ENCODE measurements at places on chromosomes 4 and X.

DNA sequence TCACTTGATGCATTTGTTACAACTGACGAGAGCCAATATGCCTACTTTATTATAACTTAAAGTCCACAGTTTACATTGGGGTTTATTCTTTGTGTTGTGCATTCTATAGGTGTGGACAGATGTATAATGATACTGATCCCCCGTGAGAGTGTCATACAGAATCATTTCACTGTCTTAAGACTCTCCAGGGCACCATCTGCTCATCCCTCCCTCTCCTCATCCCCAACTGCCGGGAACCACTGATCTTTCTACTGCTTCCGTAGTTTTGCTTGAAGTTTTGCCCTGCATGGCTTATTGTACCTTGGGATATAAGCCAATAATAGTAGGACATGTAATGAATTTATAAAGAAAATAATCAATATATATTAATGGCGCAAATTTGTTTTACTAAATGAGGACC lies 137.8 kb upstream of the MSX1 start:
- DNase-seq = no peak

DNA sequence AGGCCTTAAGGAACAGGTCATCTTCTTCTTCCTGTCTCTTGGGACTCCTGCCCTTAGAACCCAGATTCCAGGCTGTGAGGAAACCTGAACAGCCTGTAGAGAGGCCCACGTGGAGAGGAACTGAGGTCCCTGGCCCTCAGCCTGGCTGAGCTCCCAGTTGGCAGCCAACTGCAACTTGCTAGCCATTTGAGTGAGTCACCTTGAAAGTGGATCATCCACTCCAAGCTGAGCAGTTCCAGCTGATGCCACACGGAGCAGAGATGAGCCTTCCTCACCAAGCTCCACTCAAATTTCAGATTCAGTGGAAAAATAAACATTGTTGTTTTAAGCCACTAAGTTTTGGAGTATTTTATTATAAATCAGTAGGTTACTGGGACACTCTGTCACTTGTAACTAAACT lies 392.5 kb downstream of the BCOR start:
- peak; percentile 79 for DNase-seq

DNA sequence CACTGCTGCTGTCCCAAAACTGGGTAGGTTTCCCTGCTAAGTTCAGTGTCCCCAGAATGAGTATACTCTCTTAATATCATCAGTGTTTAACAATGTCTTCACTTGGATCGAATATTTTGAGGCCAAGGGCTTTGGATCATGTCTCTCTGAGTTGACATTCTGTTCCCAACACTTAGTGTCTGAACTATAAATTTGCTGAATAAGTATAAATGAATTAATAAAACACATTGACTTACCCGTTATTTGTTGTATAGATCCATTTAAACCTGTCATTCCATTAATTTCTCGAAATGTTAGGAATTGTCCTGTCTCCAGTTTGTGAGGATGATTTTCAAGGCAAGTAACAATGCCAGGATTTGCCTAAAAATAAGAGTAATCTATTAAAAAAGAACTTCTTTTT lies 32.6 kb downstream of the UBA6 start:
- DNase-seq = no peak

- DNase-seq = no peak
These were observed 221.6 kb upstream of the LCORL start for GRCh38 chr4:18242919-18243693.

GRCh38 chr4:108941904-108942430 lies 179.1 kb upstream of the ETNPPL start:
- DNase-seq = peak; percentile 57

GRCh38 chrX:25022499-25023325 lies 6.9 kb upstream of the ARX start:
- DNase-seq = no peak

GRCh38 chr4:5199912-5200311 lies 148.6 kb downstream of the STK32B start:
- DNase-seq = no peak

GRCh38 chrX:12894074-12895030 lies 12.1 kb upstream of the TLR8 start:
- DNase-seq = peak; percentile 52

GRCh38 chrX:55742649-55743048 lies 25.1 kb downstream of the RRAGB start:
- no peak for DNase-seq

GRCh38 chr4:3037957-3038461 lies 36.3 kb downstream of the HTT-AS start:
- DNase-seq = peak; percentile 63

DNA sequence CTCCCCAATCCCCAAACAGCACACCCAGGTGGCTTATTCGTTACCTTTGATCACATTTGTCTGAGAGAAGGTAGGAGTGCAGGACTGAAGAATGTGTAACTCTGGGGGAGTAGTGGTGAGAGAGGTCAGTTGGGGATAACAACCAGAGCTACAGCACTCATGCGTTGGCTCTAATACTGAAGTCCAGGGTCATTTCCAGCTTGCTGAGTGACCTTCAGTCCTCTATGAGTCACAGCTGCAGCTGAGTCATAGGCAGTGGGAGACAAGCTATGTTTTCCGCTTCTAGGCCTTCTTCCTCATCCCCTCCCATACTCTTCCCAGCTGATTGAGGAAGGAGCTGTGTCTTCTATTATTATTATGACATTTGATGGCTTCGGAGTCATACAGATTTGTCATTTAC lies 31.6 kb upstream of the CT47C1 start:
- DNase-seq = peak; percentile 49

DNA sequence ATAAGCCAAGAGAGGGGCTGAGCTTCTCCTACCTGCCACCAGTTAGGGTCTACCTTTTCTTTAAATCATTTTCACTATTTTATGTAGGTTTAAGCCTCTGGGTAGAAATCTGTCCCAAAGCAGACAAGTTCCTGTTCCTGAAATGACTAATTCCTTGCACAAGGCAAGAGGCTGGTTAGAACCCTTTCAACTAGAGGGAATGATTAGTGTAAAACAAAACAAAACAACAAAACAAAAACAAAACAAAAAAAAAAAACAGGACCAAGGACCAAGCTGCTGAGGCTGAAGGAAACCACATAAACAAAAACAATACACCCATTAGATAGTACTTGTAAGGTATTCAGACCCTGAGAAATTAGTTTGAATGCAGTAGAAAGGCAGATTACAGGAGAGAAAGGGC lies 62.7 kb downstream of the MAML3 start:
- no peak for DNase-seq

- DNase-seq = no peak
These were observed 793 bp downstream of the GRIA3 start for GRCh38 chrX:123184866-123185276.

DNA sequence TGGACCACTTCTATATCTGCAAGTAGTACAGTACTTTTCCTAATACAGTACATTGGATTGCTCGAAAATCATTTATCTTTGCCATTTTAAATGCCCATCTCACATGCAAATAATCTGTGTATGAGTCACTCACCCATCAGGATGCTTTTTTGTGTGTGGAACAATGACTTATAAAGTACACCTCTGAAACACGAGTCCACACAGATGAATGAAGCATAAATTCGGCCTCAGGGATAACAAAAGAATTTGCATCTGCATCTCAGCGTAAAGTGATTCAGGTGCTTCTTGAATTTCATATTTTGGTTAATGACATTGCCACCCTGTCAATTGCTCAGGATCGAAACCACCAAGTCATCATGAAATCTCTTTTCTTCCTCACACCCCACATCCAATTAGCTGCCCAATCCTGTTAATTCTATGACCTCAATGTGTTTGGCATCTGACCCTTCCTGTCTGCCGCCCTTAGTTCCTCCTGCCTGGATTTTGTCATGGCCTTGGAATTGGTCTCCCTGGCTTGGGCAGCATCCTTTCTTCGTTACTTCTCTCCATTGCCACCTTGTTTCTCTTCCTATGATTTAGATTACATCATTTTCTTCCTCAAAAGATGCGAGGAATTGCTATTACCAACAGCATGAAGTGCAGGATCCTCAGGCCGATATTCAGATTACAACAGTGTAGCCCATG lies 161.6 kb upstream of the MID1 start:
- DNase-seq = no peak

DNA sequence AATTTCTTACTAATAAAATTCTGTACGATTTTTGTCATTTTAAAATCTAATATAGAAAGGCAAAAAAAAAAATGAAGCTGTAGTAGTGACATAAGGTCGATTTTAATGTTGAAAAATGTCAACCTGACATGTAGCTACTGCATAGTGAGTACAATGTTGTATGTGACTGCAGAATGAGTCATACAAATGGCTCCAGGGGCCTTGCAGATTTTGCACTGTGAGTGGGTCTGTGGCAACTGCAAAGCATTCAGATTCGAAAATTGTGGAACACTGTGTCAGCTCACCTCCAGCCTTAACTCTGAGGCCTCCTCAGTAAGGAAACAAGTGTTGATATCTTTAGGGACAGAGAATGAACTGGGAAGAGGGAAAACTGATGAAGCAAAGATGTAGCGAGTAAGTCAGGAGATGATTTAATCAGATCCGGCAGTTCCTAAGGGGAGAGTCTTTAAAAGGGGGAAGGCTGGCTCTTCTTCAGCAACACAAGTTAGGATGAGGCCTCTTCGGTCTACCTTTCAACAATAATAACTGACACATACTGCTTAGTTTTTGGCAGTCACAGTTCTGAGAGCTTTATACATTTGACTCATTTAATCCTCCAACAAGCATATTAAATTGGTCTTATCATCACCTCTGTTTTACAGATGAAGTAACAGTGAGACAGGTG lies 24.9 kb downstream of the TKTL2 start:
- DNase-seq = no peak

DNA sequence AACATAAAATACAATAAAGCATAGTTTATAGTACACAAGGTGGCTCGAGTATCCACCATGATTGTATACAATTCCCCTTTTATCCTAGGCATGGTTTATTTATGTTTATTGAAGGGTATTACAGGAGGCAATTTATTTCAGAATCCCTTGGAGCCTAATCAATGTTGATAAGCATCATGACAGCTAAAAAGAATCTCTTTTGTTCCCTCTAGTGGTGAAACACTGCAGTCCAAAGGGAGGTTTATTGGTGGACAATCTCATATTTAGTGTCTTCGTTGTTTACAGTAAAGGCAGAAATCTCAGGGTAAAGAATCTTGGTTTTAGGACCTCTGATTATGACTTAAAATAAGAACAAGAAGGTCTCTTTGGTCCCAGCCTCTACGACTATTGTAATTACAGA lies 1712.5 kb downstream of the C4orf33 start:
- DNase-seq = no peak

DNA sequence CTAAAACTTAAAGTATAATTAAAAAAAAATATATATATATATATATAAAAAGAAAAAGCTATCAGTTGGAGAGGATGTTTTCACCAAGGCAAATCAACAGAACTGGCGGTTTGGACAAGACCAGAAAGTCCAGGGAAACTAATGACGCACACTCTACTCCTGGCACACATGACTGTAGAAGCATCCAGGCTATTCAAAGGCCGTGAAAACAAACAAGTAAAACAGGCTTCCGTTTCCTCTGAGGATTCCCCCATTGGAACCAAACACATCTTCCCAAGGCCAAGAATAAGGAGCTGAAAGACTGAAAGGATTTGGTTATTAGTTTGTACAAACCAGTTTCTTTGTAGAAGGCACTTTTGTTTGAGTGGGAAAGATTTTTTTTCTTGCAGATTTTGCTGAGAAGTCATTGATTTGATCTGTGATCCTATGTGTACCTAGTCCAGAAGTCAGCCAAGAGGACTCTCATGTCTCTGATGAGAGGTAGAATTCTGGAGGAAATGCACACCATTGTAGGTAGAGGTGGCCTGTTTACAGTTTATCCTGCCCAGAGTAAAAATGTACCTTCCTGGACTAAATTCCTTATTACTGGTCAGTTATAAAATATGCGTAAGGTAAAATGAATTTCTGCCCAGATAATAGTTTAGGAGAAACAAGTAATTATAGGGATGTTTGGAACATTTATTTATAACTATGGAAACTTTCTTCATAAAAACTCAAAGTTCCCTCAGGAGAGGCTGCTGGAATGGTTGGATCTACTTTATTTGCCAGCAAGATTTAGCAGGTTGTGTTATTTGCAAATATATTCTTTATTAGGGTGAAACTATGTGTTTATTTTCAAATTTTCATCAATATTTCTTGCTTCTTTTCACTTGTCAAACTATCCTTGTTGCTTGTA lies 66.5 kb downstream of the DMP1 start:
- DNase-seq = peak; percentile 17

- peak; percentile 45 for DNase-seq
These were observed 5.4 kb downstream of the AMELX start for GRCh38 chrX:11298600-11298999.

GRCh38 chr4:53551958-53552357 lies 39.3 kb downstream of the LNX1 start:
- DNase-seq = no peak

GRCh38 chrX:21373637-21374162 lies 518 bp upstream of the CNKSR2 start:
- DNase-seq = no peak

- DNase-seq = no peak
These were observed 140.9 kb upstream of the KLF3 start for GRCh38 chr4:38523054-38523453.

GRCh38 chrX:38342853-38343778 lies 9.3 kb upstream of the OTC start:
- no peak for DNase-seq

DNA sequence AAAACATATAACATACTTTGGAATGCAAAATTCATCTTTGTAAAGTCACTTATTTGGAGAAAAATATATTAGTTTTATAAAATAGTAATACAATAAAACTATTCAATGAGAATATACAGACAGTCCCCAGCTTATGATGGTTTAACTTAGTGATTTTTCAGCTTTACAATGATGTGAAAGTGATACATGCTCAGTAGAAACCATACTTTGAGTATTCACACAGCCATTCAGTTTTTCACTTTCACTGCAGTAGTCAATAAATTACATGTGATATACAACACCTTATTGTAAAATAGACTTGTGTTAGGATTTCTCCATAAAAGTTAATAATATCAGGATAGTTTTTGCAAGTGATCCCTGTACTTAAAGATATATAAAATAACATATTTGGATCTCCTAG lies 436.0 kb downstream of the CENPC start:
- no peak for DNase-seq

- DNase-seq = no peak
These were observed 6.9 kb upstream of the HDAC6 start for GRCh38 chrX:48794911-48795515.

DNA sequence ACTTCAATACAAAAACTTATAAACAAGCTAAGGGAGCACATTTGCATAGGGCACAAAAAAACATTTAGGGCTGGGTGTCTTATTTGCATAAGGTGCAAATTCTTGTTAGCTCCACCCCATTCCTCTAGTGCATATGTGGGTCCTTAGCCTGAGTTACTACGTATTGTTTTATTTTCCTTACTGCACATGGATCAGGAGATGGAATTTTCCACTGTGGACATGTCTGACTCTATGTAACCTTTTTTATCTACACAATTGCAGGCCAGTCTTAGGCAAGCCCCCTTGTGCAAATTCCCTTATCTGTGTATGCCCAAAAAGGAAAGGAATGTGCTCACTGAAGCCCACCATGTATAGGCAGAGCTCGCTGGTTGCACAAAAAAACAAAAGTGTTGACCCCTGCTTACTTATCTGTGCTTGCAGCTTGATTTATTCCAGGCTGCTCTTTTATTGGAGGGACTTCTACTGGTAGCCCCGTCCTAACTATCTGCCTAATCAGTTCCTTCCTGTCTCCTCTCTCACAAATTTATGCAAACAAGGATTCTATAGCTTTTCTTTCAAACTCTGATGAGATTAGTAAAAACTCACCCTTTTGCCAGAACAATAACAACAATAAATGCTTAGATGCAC lies 359.0 kb upstream of the MAGEB16 start:
- DNase-seq = no peak

Data from psoas muscle (tissue), 8 donors.